Fibroblast of skin of left quadriceps (primary cell): ENCODE measurements at places on chromosomes 2 and 18.

DNA sequence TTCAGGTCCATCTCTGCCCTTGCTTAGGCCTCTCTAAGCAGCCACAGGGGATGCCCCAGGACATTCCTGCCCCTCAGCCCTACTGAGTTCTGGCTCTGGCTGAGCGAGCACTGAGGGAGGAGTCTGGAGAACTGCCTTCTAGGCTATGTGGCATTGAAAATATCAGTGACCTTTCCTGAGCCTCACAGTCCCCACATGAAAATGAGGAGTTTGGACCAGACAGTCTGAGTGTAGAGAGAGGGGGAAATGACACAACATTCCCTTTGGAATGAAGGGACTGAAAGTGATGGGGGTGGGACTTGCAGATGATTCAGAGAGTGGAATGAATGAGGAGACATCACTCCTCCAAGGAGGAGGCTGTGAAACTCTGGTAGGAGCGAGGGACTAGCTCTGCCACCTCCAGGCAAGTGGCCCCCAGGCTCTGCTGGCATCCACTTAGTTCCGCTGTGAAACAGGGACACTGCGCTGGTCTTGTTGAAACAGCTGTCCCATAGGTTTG, 8.0 kb downstream of the TNS1 start:
- peak; percentile 51 for DNase-seq

GRCh38 chr2:85709401-85709811, 15.2 kb downstream of the GNLY start:
- no peak for DNase-seq

- DNase-seq: no peak
Measured at GRCh38 chr18:54358495-54359040, 862 bp downstream of the C18orf54 start.

- DNase-seq: no peak
Measured at GRCh38 chr18:55864281-55864680, 276.3 kb upstream of the TCF4 start.

DNA sequence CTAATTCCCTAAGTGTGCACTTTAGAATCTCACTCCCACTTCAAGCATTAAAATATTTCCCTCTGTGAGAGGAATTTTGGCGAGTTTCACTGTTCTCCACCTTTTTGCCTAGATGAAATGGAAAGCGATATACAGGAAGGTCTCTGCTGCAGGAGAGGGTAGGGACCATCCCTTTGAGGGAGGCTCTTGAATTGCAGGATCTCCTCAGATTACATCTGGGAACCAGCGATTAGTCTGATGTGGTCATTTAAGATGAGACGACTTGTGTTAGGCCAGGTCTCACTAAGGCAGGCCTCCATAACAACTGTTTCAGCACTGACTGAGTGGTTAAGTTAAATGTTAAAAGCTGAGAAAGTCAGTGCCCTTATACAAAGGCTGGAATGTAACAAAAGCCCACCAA, 74.6 kb downstream of the ARL6IP6 start:
- DNase-seq: no peak

GRCh38 chr18:32668956-32669355, 103.9 kb downstream of the KLHL14 start:
- no peak for DNase-seq

GRCh38 chr2:41966920-41967319, 80.9 kb upstream of the PKDCC start:
- no peak for DNase-seq

- DNase-seq: no peak
Measured at GRCh38 chr2:86274265-86274917, 63.0 kb downstream of the REEP1 start.

DNA sequence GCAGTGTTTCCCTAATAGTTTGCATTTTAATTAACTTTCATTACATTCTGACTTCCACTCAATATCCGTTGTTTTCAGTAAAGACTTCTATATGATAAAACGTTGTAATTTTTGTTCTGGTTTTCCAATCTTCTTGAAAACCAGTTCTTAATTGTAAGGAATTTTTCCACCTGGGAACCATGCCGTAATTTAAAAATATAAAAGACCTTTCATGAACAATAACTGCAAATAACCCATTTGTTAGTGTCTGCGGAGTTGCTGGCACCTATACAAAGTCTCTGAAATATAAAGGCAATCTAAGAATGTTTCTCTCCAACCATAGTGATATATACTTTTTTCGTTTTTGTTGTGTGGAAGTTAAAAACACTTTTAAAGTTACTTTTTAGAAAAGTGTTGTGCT, 7.7 kb upstream of the SATB2 start:
- DNase-seq: no peak

DNA sequence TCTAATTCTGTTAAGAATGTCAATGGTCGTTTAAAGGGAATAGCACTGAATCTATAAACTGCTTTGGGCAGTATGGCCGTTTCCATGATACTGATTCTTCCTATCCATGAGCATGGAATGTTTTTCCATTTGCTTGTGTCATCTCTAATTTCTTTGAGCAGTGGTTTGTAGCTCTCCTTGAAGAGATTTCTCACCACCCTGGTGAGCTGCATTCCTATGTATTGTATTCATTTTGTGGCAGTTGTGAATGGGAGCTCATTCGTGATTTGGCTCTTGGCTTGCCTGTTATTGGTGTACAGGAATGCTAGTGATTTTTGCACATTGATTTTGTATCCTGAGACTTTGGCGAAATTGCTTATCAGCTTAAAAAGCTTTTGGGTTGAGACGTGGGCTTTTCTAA, 38.3 kb upstream of the WDR75 start:
- no peak for DNase-seq

DNA sequence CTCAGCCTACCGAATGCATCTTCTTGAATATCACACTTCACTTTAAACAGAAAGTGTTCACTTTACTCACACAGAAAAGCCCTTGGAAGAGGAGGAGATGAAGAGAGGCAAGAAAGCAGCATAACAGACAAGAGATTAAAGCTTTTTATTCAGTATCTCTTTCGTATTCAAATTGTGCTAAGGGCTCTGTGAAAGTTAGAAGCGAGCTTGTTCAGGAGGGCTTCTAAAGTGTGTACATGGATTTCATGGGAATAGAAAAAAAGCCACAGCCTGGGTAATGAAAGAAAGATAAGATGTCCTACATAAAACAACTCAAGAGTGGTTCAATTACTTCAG, 531.9 kb downstream of the TMEM182 start:
- DNase-seq: no peak

- DNase-seq: no peak
Measured at GRCh38 chr2:15911686-15912085, 28.7 kb upstream of the MYCN start.

DNA sequence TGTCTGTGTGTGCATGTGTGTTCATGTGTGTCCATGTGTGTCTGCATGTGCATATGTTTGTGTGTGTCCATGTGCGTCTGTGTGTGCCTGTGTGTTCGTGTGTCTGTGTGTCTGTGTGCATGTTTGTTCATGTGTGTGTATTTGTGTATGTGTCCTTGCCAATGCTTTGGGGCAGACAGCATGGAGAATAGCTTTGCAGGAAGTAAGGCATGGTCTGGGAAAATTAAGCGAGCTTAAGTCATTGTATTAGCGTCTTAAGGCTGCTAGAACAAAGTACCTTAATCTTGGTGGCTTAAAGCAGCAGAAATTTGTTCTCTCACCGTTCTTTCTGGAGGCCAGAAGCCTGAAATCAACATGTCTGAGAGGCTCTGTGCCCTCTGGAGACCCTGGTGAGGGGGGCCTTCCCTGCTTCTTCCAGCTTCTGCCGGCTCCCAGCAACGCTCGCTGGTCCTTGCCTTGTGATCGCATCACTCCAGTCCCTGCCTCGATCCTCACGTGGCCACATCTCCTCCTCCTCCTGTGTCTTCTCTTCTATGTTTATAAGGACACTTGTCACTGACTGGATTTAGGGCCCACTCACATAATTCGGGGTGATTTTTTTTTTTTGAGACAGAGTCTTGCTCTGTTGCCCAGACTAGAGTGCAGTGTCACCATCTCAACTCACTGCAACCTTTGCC, 3.8 kb downstream of the NEU2 start:
- DNase-seq: no peak

DNA sequence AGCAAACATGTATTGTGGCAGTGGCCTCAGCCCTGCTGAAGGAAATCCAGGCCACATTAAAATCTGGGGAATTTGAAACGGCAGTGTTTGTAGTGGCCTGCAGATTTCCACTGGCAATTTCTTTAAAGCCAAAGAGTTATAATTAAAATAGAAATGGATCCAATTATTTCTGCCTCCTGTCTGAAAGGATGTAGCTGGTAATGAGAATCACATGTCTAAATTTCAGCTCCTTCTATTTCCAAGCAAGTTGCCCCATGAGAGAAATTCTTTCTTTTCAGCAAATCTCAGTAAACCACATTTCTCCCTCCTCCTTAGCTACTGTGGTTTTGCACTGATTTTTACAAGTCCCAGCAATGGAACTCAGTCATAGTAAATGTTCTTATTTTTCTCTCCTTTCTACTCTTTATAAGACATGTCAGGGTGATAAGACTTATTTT, 55.4 kb upstream of the ZNF396 start:
- peak; percentile 58 for DNase-seq

DNA sequence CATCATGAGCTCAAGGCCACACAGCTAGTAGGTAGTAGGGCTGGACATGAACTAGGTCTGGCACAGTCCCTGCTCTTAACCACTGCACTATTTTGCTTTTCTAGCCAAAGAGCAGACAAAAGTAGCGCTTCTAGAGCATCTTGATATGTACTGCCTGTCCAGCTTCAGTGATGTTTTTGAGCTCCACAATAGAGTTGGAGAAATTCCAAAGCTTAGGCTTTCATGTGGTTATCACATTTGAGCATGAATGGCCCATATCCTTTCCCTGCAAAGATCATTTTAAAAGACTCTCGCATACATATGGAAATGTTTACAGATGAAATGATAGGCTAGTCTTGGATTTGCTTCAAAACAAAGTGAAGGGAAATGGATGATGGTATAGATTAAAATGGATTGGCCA, 128.7 kb downstream of the MAP3K20 start:
- peak; percentile 65 for DNase-seq

- no peak for DNase-seq
Measured at GRCh38 chr2:119222863-119223520, 642 bp upstream of the STEAP3 start.

- DNase-seq: no peak
Measured at GRCh38 chr2:181746844-181747243, 66.5 kb upstream of the NEUROD1 start.

DNA sequence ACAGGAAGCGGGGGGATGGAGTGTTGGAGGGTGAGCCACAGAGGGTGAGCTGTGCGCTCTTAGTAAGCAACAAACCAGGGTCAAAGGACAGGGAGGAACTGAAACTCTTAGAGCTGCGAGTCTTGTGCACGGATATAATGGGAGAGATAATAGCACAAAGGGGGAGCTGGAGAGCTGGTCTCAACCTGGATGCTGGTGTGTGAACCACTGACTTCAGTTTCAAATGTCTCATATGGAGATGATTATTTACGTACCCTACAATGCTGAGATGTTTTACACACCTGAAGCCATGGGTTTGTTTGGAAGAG, 35.9 kb downstream of the PTGR3 start:
- DNase-seq: no peak

GRCh38 chr18:40375837-40376236, 1579.2 kb upstream of the PIK3C3 start:
- peak; percentile 94 for DNase-seq

DNA sequence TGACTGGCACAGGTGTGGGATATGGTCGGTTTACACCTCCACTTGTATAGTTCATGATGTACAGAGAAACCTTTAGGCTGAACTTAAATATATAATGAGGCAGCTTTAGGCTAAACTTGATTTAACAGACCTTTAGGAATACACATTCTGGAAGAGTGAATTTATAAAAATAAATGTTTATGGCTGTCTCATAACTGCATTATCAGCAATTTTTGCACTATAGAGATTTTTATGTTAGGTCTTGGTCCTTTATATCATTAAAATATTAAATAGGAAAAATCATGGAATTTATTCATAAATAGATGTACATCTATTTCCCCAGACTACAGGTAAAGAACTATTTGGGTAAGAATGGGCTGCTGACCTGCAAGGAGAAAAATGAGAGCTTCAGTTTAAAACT, 19.8 kb downstream of the RAB27B start:
- DNase-seq: no peak

- DNase-seq: no peak
Measured at GRCh38 chr18:51044928-51045585, 15.0 kb downstream of the SMAD4 start.

DNA sequence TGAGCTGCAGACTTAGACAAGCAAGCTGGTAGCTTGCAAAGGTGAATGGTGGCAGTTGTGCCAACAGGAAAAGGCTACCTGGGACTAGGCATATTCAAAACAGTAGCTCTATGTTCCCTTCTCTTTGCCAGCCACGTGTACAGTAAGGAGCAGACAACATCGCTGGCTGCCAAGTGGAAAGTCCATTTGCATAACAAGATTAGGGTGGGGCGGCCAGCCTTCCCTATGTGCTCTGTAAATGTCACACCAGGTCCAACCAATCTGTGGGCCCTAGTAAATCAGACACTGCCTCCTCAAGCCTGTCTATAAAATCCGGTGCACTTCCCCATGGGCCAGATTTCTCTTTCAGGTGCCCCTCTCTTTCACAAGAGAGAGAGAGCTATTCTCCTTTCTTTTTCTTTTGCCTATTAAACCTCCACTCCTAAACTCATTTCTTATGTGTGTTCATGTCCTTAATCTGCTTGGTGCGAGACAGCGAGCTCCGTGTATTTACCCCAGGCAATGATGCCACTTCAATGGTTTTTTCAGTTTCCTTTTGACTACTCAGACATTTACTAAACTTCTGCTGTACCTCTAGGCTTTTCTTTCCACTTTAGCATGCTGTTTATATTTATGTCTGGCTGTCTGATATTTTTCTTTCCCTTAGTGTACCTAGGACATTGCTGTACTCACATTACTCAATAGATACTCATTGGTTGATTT, 297.4 kb upstream of the GCFC2 start:
- DNase-seq: no peak

GRCh38 chr2:162337868-162338267, 6.1 kb upstream of the GCA start:
- DNase-seq: no peak

GRCh38 chr18:23883277-23883790, 131.2 kb upstream of the TTC39C start:
- DNase-seq: no peak

DNA sequence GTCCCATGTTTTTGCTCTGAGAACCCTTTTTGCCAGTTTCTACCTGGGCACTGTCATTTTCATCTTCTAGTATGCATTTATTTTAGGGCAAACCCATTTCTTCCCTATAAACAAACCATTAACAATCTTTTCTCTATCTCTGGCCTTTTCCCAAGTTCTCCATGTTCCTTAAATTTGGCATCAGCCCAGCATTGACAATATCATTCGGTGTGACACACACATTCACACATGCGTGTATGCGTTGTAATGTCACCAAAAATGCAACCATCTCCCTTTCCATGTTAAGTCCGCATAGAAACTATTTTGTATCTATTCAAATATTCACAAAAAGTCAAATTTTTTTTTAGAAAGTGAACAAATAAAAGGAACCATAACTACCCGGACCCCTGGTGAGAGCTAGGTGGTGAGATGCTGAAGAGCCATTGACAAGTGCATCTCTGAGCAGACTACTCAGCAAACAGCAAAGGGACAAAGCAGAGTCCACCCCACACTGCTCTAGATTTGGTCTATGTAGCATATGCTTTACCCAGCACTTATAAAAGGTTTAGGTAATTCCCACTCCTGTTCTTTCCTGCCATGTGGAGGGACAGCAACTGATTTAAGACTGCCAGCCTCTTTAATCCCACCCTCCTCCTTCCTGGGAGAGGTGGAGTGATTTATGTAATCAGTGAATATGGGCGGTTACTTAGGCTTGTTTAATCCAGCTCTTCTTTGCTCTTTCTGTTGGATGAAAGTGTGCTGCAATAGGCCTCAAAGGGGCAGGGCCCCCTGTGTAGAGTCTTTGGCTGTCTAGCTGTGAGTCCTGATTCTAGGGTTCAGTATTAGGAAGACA, 124.1 kb downstream of the METTL8 start:
- DNase-seq: no peak

GRCh38 chr2:217475791-217476190, 527.0 kb downstream of the TNS1 start:
- no peak for DNase-seq
